Lung (tissue), 17 donors: ENCODE measurements at places on chromosomes 7 and 10. TPM values are rescaled to one million over a fixed set of nuclear protein-coding genes. Genes with fewer than 3 reads are reported as not detected.

GRCh38 chr10:52313933-52314821, at the start of gene DKK1:
Gene DKK1, plus strand, starts transcription at chr10:52314281. Its CDS starts 154 bp downstream, at chr10:52314435.
- DNase-seq: peak; percentile 78
- H3K27me3 ChIP-seq: no peaks in the 10 kb centered on the region
- H3K36me3 ChIP-seq: no peaks in the 10 kb centered on the region
- H3K27ac ChIP-seq: no peak within 1 kb of the TSS
- peak within 1 kb of the TSS; percentile 30 for H3K4me3 ChIP-seq

- no peaks in the 10 kb centered on the region for H3K4me1 ChIP-seq
- no peak overlapping the region for H3K4me3 ChIP-seq
- peaks cover 6% of the 10 kb centered on the region for H3K36me3 ChIP-seq
- H3K27me3 ChIP-seq: no peaks in the 10 kb centered on the region
- no peak for DNase-seq
- no peak overlapping the region for H3K27ac ChIP-seq
Observed at GRCh38 chr7:140384894-140385545, 13.3 kb downstream of the SLC37A3 start.

- no peaks in the 10 kb centered on the region for H3K4me1 ChIP-seq
- peaks cover 5% of the 10 kb centered on the region for H3K36me3 ChIP-seq
- H3K27ac ChIP-seq: no peak overlapping the region
- no peak overlapping the region for H3K4me3 ChIP-seq
- H3K27me3 ChIP-seq: no peaks in the 10 kb centered on the region
Observed at GRCh38 chr7:105454921-105455320, 66.2 kb upstream of the SRPK2 start.

DNA sequence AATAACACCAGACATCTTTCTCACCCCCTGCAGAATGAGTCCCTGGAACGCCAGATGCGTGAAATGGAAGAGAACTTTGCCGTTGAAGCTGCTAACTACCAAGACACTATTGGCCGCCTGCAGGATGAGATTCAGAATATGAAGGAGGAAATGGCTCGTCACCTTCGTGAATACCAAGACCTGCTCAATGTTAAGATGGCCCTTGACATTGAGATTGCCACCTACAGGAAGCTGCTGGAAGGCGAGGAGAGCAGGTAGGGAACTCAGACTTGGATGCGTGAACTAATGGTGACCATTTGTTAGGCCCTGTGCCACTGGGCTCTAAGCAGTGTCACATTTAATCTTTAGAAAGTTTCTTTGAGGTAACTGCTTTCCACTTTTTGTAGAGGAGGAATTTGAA, 7.1 kb downstream of the VIM start:
- peaks cover 10% of the 10 kb centered on the region for H3K4me1 ChIP-seq
- no peak overlapping the region for H3K4me3 ChIP-seq
- no peaks in the 10 kb centered on the region for H3K27me3 ChIP-seq
- H3K27ac ChIP-seq: peak overlapping the region; percentile 67
- H3K36me3 ChIP-seq: peaks cover 20% of the 10 kb centered on the region

DNA sequence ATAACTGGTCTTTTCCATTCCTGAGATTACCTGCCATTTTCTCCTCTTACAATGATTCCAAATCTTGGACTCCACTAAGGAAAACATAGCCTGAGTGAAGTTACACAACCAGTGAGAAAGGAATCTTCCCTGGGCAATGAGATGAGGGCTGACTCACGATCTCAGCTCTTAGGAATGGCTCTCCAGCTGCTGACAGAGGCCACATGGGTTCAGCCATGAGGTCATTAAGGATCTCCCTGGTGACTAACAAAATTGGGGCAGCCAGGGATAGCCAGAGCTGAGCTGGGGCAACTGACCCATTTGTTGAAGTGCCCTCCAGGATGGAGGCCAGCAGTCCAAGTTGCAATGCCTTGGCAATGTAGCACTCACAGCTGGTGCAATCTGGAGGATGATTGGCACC, 78.7 kb upstream of the MKLN1 start:
- H3K4me3 ChIP-seq: no peak overlapping the region
- H3K27me3 ChIP-seq: no peaks in the 10 kb centered on the region
- no peak overlapping the region for H3K27ac ChIP-seq
- no peaks in the 10 kb centered on the region for H3K4me1 ChIP-seq
- no peaks in the 10 kb centered on the region for H3K36me3 ChIP-seq
- DNase-seq: no peak

DNA sequence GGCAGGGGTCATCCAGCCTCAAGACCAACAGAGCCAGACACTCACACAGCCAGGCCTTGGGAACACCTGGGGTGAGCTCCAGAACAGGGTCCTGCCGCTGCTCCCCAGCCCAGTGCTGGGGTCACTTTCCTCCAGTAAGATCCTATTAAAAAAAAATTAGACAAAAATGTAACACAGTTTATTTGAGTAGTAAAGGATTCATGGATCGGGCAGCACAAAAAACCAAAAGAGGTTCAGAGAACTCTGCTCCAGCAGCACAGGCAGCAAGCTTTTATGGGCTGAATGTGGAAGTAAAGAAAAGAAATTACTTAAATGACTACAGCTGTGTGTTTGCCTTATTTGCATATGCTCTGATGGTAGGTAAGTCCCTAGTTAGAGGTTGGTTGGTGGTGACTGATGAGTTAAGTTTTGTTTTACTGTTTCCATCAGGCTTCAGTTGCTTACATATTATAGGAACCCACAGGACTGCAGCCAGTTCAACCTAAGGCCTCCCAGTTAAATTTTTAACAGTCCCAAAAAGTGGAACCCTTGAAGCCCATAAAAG, 80.5 kb upstream of the FGFR2 start:
- no peaks in the 10 kb centered on the region for H3K36me3 ChIP-seq
- H3K4me3 ChIP-seq: no peak overlapping the region
- no peaks in the 10 kb centered on the region for H3K27me3 ChIP-seq
- H3K27ac ChIP-seq: no peak overlapping the region

GRCh38 chr10:45509491-45509890, 135.5 kb downstream of the ALOX5 start:
- no peak overlapping the region for H3K4me3 ChIP-seq
- H3K27ac ChIP-seq: no peak overlapping the region
- DNase-seq: no peak
- no peaks in the 10 kb centered on the region for H3K27me3 ChIP-seq
- H3K36me3 ChIP-seq: no peaks in the 10 kb centered on the region

DNA sequence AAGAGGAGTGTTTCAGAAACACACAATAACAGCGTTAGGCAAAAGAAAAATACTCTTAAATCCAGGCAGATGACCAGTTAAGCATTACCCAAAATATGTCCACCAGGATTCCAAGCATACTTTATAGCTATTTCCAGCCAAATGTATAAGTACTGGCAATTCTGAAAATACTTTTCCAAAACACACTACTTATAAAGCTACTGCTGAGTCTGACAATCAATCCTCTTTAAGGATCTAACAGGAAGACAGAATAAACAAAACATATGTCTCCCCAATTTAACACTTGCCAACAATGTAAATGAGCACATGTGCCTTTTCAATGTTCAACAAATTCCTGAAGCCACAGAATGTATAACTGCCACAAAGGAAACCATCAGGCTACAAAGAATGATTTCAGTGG, 370.9 kb downstream of the SORCS1 start:
- no peak overlapping the region for H3K4me3 ChIP-seq
- no peaks in the 10 kb centered on the region for H3K27me3 ChIP-seq
- no peaks in the 10 kb centered on the region for H3K36me3 ChIP-seq
- H3K4me1 ChIP-seq: peaks cover 6% of the 10 kb centered on the region

- no peaks in the 10 kb centered on the region for H3K27me3 ChIP-seq
- H3K4me1 ChIP-seq: no peaks in the 10 kb centered on the region
- H3K4me3 ChIP-seq: no peak overlapping the region
Observed at GRCh38 chr10:91776266-91776665, 22.0 kb upstream of the TNKS2 start.

GRCh38 chr7:2628130-2628482, 3.7 kb upstream of the TTYH3 start:
- peaks cover 28% of the 10 kb centered on the region for H3K4me1 ChIP-seq
- no peak overlapping the region for H3K27ac ChIP-seq

DNA sequence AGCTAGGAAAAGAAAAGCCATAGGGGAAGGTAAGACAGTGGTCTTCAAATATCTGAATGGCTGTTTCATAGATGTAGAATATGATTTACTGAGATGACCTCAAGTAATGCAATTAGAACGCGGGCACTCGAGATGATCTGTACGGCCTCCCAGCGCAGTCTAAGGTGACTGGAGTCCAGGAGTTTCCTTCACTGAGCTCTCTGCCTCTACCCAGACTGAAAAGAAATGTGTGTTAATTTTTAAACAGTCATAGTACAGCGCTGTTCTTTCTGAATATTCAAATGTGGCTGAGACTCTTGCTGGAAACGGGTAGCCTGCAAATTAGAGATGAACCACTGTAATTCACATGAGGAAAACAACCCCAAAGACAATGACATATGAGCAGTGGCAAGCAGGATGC, 562.4 kb upstream of the AUTS2 start:
- H3K4me3 ChIP-seq: no peak overlapping the region
- no peak for DNase-seq
- no peaks in the 10 kb centered on the region for H3K36me3 ChIP-seq
- no peaks in the 10 kb centered on the region for H3K27me3 ChIP-seq
- no peak overlapping the region for H3K27ac ChIP-seq
- H3K4me1 ChIP-seq: no peaks in the 10 kb centered on the region

GRCh38 chr7:6708304-6708703, 1.6 kb upstream of the ZNF12 start:
- no peaks in the 10 kb centered on the region for H3K27me3 ChIP-seq
- no peak overlapping the region for H3K4me3 ChIP-seq
- peaks cover 3% of the 10 kb centered on the region for H3K4me1 ChIP-seq
- H3K36me3 ChIP-seq: peaks cover 18% of the 10 kb centered on the region
- H3K27ac ChIP-seq: no peak overlapping the region

DNA sequence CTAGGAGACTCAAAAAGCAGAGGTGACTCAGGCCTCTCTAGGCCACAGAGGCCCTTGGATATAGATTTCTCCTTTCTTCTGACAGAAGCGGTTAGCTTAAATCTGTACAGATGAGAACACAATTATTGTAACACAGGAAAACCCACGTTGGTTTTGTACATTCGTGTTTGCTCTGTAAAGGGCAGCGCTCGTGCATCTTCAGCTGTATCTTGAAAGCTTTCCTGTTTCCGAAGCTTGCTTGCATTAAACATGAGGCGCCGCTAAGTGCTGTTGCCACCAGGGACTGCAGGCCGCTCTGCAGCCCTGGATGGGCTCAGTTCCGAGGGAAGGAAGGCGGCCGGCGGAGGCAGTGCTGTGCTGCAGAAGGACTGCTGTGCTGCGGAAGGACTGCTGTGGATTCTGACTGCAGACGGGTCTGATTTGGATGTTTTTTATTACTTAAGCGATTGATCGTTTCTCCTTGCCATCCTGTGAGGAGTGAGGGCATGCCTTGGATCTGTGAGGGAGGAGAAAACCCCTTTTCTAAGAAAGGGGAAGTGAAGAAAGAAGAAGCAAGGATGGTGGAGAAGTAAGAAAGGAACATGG, 53.3 kb downstream of the FHIP2A start:
- DNase-seq: peak; percentile 52
- H3K27me3 ChIP-seq: no peaks in the 10 kb centered on the region
- H3K4me3 ChIP-seq: no peak overlapping the region

- no peaks in the 10 kb centered on the region for H3K27me3 ChIP-seq
- H3K36me3 ChIP-seq: no peaks in the 10 kb centered on the region
- no peaks in the 10 kb centered on the region for H3K4me1 ChIP-seq
- H3K4me3 ChIP-seq: no peak overlapping the region
- H3K27ac ChIP-seq: no peak overlapping the region
Observed at GRCh38 chr7:55231736-55232280, 133.3 kb upstream of the LANCL2 start.

Gene MACROH2A2
- 7.8 TPM for total RNA-seq

Gene ZDHHC4
- total RNA-seq: 79.6 TPM

Gene OPALIN
- not detected for total RNA-seq

Gene CYP3A7
- total RNA-seq: 0.71 TPM

Gene PVRIG
- total RNA-seq: 0.82 TPM

Gene MRPL32
- 54.4 TPM for total RNA-seq
